Activated T-helper 1 cell treated with Interleukin-2 at 50 U/mL for 16 hours (primary cell): ENCODE measurements at places on chromosomes 5 and 9.

GRCh38 chr5:178077751-178078150 is 35.6 kb upstream of the N4BP3 start:
- no peak for DNase-seq

DNA sequence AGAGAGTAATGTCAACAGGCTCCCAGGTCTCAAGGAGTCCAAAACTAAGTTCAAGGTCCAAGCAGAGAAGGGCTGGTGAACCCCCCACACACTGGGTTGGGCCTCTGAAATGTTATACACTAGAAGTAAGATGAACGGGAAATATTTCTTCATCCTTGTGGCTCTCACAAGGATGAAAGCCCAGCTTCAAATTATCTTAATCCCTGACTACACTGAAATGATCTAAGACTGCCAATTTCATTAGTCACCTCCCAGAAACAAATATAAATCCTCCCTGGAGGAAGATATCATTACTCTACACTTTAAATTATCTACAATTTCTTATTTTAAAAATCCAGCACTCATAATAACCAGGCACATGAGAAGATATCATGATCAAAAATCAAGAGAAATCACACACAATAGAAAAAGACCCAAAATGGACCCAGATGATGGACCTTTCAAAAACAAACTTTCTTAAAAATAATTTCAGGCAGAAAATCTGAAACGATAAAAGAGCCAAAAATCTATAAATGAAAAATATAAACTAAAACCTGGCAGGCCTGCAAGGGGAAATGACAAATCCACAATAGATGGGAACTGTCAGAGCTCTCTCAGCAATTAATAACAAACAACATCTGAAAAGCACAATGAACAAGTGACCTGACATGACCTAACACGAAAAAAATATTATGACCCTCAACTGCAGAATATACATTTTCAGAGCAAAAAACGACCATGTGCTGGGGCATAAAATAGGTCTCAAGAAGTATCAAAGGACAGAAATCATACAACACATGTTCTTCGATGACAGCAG is 117.4 kb downstream of the GPR21 start:
- no peak for DNase-seq

DNA sequence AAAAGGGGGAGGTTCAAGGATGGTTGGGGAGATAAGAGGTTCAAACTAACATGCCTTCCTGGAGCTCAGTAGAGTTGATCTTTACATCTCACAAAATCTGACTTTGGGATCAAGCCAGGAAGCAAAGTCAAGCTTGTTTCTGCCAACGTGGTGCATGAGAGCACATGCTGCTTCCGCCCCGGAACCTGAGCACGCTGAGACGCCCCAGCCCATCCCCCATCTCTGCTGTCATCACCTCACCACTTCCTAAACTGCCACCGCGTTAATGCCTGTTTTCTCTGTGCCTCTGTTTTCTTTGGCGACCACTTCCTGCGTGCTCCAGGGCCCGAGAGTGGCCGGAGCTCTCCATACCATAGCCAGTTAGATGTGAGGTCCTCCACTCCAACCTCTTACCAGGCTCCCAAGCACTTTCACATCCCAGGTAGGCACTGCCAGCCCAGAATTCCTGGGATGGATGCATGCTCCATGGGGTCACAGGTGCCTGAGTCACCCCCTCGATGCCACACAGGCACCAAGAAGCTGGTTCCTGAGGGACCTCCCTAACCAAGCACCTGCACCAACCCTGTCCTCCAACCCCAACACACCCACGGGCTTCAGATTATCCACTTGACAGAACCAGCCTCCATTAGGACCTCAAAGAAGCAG is 31.2 kb upstream of the AFAP1L1 start:
- peak; percentile 77 for DNase-seq

- no peak for DNase-seq
Measured at GRCh38 chr9:134320868-134321471, 5.3 kb upstream of the RXRA start.

GRCh38 chr9:114246558-114246957 is 76.3 kb upstream of the ORM1 start:
- no peak for DNase-seq

DNA sequence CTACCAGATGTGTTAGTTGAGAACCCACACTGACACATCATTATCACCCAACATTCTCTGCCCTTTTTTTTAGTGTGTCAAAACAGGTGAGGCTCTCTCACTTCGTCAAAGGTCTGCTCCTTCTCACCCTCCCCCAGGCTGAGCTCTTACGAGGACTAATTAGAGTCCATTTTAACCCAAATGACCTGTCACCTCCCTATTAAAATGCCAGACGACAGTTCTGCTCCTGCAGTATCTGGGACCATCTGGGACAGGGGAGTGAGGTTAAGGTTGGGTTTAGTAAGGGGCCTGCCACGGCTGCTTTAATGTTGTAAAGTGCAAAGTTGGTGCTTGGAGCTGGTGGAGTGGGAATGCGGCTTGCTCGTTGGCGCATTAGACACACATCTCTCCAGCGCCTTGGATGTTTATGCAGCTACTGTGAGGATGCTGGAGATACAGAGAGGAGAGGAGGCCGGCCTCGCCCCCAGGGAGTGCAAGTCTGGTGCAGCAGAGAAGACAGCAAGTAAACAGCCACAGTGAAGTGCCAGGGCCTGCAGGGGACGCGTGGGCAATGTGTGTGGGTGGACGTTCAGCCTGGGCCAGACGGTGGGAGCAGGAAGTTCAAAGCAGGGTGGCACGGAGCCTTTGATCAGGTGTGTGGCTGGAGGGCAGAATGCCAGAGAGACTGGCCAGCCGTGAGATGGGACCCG is 96.2 kb downstream of the C9orf50 start:
- no peak for DNase-seq

- DNase-seq: no peak
Measured at GRCh38 chr5:32600054-32600622, 14.8 kb downstream of the SUB1 start.

GRCh38 chr5:171092194-171092593 is 216.9 kb upstream of the TLX3 start:
- no peak for DNase-seq

DNA sequence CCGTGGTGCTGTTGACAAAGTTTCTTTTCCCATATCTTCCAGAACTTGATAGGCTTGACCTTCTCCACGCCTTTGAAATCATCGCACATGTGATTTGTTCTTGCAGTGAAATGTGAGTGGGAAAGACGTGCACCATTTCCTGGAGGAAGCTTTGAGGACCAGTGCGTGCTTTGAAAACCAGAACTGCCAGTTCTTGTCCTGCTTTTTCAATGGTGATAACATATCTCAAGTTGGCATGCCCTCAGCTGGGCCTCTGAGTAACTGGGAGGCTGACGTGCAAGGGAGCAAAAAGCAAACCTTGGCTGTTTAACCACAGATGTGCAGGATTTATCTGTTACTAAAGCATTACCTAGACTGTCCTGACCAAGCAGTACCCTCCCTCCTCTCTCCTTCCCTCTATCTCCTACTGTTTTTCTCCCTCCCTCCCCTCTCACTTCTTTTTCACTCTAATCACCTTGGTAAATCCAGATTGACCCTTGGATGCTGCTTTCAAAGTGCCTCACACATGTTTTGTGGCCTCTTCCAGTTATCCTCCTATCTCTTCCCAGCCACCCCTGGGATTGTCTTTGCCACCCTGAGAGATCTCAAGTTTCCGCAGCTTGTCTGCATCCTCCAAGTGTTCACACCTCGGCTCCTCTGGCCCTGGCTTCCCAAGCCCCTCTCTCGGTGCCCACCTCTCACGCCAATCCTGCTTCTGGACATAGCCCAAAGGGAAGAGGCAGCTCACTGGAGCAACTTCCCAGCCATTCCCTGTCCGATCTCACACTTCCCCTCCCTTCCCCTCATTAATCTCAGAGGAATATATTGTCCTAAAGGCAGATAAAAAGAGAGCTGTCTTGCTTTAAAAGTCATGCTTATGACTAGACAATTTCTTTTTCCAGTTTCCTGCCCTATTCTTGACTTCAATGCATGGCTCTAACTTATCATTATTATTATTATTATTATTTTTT is 198.3 kb downstream of the ERCC6L2 start:
- no peak for DNase-seq

DNA sequence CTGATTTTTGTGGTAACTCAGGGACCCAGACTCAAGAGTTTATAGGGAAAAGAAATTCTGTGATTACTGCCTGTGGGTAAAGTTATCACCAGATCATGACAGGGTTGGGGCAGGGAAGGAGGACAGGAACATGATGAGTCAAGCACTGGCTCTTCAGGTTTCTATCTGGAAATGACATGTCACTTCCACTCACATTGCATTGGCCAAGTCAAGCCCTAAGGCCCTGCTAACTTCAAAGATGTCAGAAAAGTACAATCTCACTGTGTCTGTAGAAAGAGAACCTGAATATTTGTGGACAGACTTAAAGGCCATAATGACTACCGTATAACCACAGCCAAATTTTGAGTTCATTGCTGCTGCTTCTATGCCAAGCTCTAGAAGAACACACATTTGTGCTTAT is 187.7 kb downstream of the TLE4 start:
- DNase-seq: no peak

GRCh38 chr5:146130440-146131045 is 25.2 kb upstream of the PLAC8L1 start:
- DNase-seq: no peak

- no peak for DNase-seq
Measured at GRCh38 chr9:113570106-113570505, 106.6 kb downstream of the RGS3 start.

- no peak for DNase-seq
Measured at GRCh38 chr5:147805030-147805454, 22.5 kb upstream of the JAKMIP2 start.

DNA sequence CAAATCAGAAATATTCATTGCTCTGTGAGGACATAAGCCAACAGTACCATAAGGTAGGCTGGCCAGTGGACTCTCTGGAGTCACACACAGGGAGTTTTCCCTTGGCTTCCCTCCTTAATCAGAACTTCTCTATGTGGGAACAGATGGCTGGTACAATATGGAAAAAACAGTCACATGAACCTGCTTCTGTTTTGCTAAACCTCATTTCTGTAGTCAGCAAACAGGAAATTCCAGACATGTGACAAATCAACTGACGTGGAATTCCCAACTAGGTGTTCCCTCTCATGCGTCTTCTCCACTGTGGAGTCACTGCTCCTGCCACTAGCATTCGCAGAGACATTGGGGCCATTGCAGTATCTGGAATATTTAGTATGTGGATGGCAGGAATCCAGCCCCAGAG is 617.6 kb downstream of the KIF4B start:
- DNase-seq: no peak

- DNase-seq: no peak
Measured at GRCh38 chr9:88411471-88411870, 23.2 kb downstream of the SPIN1 start.

- no peak for DNase-seq
Measured at GRCh38 chr5:50476549-50476948, 35.5 kb upstream of the EMB start.

DNA sequence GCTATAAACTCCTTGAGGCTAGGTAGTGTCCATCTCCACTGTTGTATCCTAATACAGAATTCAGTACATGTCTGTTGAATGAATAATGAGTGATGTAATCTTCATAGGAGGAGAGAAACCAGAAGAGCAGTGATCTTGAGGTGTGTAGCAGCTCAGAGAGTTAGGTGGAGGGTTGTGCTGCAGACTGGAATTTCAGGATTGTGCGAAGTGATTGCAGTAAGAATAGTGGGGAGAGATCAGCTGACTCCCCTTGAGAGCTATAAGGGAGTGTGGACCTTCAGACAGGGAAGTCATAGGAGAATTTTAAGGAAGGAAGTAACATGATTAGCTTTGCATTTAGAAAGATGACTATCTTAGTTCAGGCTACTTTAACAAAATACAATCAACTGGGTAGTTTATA is 4.4 kb downstream of the SNX24 start:
- DNase-seq: no peak

GRCh38 chr9:103615994-103616393 is 478.1 kb upstream of the SMC2 start:
- DNase-seq: no peak

GRCh38 chr9:2145746-2146145 is 130.6 kb downstream of the SMARCA2 start:
- no peak for DNase-seq

GRCh38 chr5:131288328-131288727 is 24.5 kb downstream of the CDC42SE2 start:
- DNase-seq: no peak

- DNase-seq: no peak
Measured at GRCh38 chr9:72680593-72681282, 159.3 kb downstream of the TMC1 start.

- no peak for DNase-seq
Measured at GRCh38 chr5:86095092-86095491, 522.6 kb upstream of the COX7C start.

DNA sequence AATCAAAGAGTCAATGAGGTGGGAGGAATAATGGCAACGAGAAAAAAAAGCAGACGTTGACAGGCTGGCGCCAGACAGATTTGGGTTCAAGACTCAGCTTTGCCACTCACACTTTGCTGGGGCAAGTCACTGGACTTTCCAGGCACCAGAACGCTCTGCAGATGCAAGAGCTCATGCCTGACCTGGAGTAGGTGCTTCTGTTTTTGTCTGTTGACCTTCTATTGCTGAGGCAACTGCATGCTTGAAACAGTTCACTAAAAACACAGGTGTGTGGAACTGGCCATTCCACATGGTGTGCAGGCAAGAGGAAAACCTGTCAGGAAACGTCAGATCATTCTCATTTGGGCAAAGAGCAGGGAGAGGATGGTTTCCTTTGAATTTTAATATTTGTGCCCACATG is 161.2 kb upstream of the SMIM23 start:
- no peak for DNase-seq

- DNase-seq: no peak
Measured at GRCh38 chr5:138179277-138179857, 455 bp downstream of the KIF20A start.

GRCh38 chr9:90988318-90988717 is 186.7 kb downstream of the SYK start:
- DNase-seq: no peak
